ENCODE measurements at places on chromosomes 13 and 19. TPM values are rescaled to one million over a fixed set of nuclear protein-coding genes. Genes with fewer than 3 reads are reported as not detected.

ADAT3 gene
- 13.1 TPM for total RNA-seq

IFNL1 gene
- total RNA-seq, result 0.33 TPM

ARHGAP33 gene
- 34.4 TPM for total RNA-seq

UBE2L5 gene
- total RNA-seq, result not detected

ATP8A2 gene
- total RNA-seq, result 0.59 TPM

GJA3 gene
- total RNA-seq, result not detected

FGF22 gene
- total RNA-seq, result 0.31 TPM

SELENOV gene
- not detected for total RNA-seq

RAB8A gene
- 137 TPM for total RNA-seq

ITGBL1 gene
- total RNA-seq, result not detected

TMIGD2 gene
- total RNA-seq, result 41.1 TPM

MICU2 gene
- total RNA-seq, result 47.1 TPM

FGF14 gene
- not detected for total RNA-seq

LYL1 gene
- total RNA-seq, result 6.7 TPM

ARGLU1 gene
- 158 TPM for total RNA-seq

PTPRH gene
- total RNA-seq, result 0.45 TPM

SEMA6B gene
- 5.4 TPM for total RNA-seq

MTRF1 gene
- 24.1 TPM for total RNA-seq

PCDH17 gene
- not detected for total RNA-seq

PRSS57 gene
- 11.7 TPM for total RNA-seq

IZUMO2 gene
- total RNA-seq, result not detected

ZNF729 gene
- total RNA-seq, result not detected

CD79A gene
- 6.0 TPM for total RNA-seq

TEX26 gene
- not detected for total RNA-seq

PSG7 gene
- total RNA-seq, result not detected

ZNF441 gene
- total RNA-seq, result 7.1 TPM

COMP gene
- total RNA-seq, result not detected

LENG9 gene
- total RNA-seq, result 3.2 TPM

SRRM5 gene
- total RNA-seq, result 0.50 TPM

CALR3 gene
- not detected for total RNA-seq

ANKLE1 gene
- total RNA-seq, result 1.3 TPM

PINLYP gene
- 1.7 TPM for total RNA-seq

ICAM4 gene
- total RNA-seq, result 3.0 TPM

OR10H1 gene
- total RNA-seq, result 0.08 TPM

NEK5 gene
- total RNA-seq, result 0.13 TPM

TBC1D4 gene
- 0.54 TPM for total RNA-seq

KANK2 gene
- 0.82 TPM for total RNA-seq

THSD1 gene
- total RNA-seq, result 0.61 TPM

PLVAP gene
- not detected for total RNA-seq

GSX1 gene
- total RNA-seq, result not detected

LCP1 gene
- total RNA-seq, result 1,113 TPM

GGN gene
- total RNA-seq, result not detected

RAB3A gene
- 7.6 TPM for total RNA-seq

TMEM59L gene
- total RNA-seq, result not detected

TMEM145 gene
- total RNA-seq, result not detected

NCR1 gene
- total RNA-seq, result 342 TPM

TMEM143 gene
- total RNA-seq, result 12.3 TPM

RAB20 gene
- 1.0 TPM for total RNA-seq

ZNF345 gene
- 19.5 TPM for total RNA-seq
